Hepatocyte (in vitro differentiated cells): ENCODE measurements at places on chromosomes 2 and 18. TPM values are rescaled to one million over a fixed set of nuclear protein-coding genes. Genes with fewer than 3 reads are reported as not detected.

The HEATR5B gene
- polyA plus RNA-seq, result 5.1 and 8.7 TPM in 2 replicates

The DNAJC10 gene
- polyA plus RNA-seq, result 56.6 and 67.3 TPM in 2 replicates

The INPP5D gene
- 3.3 and 4.9 TPM in 2 replicates for polyA plus RNA-seq

The TOGARAM2 gene
- 1.3 and 2.1 TPM in 2 replicates for polyA plus RNA-seq

The DNAH7 gene
- 0.29 and 0.51 TPM in 2 replicates for polyA plus RNA-seq
